Stimulated activated CD4-positive, alpha-beta T cell treated with anti-CD3 and anti-CD28 coated beads, TNF-alpha, amount 100 ng/mL, for 48 hours (primary cell): ENCODE measurements at places on chromosomes 11 and 22.

DNA sequence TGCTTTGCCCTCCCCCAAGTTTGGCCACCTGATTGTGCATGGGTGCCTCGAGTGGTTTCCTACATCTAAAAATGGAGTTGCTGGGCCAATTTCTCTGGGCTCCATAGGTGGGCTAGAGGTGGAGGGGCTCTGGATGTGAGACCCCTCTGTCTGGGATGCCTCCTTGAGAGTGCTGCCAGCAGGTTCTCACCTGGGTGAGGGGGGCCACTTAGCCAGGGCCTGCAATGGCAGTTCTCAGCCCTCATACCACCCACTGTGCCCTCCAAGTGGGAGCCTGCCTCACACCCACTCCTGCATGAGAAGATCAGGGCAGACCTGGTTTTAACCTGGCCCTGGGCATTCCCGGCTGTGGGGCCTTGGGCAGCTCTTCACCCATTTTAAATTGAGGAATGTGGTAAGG is 83.9 kb downstream of the CABIN1 start:
- DNase-seq = no peak

DNA sequence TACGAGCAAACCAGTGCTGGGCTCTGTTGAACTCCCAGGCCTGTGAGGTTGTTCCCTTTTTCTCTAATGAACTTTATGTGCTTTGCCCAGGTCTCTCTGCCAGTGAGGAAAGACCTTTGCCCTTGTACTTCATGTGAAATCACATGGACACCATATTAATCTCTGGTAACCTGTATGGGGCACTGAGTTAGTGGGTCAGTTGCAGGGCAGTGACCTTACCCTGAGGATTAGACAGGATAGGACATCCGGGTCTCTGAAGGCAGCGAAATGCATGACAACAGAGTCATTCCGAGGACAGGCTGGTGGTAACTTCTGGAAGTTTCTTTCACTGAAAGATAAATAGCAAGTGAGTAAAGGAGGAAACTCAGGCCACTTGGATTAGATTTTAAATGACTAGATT is 93.7 kb downstream of the ZBTB16 start:
- no peak for DNase-seq

DNA sequence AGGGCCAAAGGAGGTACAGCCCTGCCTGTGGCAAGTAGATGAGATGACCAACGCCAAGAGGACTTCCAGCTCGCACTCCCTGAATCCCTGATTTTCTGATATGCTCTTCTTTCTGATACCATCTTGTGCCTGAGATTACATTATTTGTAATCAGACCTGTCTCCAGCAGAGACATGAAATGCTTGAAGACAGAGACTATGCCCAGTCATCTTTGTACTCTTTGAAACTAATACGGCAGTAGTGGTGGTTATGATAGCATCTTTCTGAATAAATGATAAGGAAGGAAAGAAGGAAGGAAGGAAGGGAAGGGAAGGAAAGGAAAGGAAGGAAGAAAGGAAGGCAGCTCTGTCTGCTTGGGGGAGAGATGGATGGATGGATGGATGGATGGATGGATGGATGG is 27.8 kb downstream of the IL10RA start:
- DNase-seq = no peak

- no peak for DNase-seq
These were observed 7.1 kb upstream of the PYGM start for GRCh38 chr11:64766881-64767280.

DNA sequence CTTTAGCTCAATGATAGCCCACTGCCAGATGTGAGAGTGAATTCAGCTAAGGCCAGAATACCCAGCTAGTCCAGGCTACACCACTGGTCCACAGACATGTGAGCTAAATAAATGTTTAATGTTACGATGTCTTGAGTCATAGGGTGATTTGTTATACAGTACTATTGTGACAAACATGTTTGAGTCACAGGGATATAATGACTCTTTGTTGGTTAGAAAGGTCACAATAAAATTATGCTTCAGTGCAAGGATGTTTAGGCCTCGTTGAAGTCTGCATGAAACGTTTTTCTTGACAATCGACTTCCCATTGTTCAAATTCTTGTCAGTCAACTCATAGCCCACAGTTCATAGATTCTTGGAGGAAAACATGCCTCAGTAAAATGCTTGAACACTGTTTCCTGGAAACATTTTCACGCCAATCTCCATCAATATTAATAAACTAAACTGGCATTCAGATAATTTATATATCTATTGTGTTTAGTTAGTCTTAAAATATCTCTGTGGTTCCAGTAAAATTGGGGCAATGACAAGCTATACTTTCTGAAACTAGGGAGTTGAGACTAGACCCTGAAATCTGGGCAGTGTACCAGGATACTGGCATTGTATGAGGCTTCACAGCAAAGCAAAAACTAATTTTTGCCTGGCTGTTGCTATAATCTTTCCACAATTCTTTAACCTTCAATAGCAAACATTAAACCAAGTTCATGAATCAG is 650.8 kb upstream of the KIRREL3 start:
- DNase-seq = no peak

- DNase-seq = no peak
These were observed 182.3 kb upstream of the ANO3 start for GRCh38 chr11:26149585-26149984.

GRCh38 chr11:8988329-8989234 is 15.2 kb downstream of the NRIP3 start:
- DNase-seq = no peak

- no peak for DNase-seq
These were observed 357.8 kb downstream of the CADM1 start for GRCh38 chr11:115146425-115146824.

GRCh38 chr11:64918017-64918416 is 1.0 kb upstream of the ATG2A start:
- DNase-seq = no peak

- DNase-seq = no peak
These were observed 753.0 kb downstream of the NTM start for GRCh38 chr11:132123449-132123848.
